CD4-positive, alpha-beta T cell treated with Interferon gamma for 1 hour (primary cell): ENCODE measurements at places on chromosomes 6 and 20.

- DNase-seq: no peak
These were observed 275.5 kb downstream of the PTPRK start for GRCh38 chr6:128244751-128245405.

- DNase-seq: no peak
These were observed 44.2 kb upstream of the TAB2 start for GRCh38 chr6:149273318-149273717.

- no peak for DNase-seq
These were observed 4.1 kb downstream of the TCF21 start for GRCh38 chr6:133892813-133893691.

DNA sequence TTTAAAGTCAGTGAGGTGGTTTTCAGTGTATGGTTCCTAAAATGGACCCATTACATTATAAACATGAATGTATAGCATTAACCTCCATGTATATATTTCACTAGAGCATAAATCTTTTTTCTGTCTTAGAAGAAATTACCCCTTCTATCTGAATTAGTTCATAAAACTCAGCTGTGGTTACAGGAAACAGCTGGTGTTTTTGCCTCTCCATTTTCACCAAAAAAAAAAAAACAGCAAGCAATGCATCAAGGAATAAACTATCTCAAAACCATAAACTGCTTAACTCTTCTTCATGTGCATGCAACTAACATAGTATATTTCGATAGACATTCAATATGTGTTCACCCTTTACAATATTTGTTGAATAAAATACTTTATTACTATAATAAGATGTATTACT is 40.2 kb downstream of the MOXD1 start:
- DNase-seq: no peak

- no peak for DNase-seq
These were observed 65.5 kb downstream of the SMOC2 start for GRCh38 chr6:168506460-168506859.

GRCh38 chr6:129774697-129775447 is 64.9 kb upstream of the ARHGAP18 start:
- DNase-seq: peak; percentile 14

GRCh38 chr6:35294308-35294945 is 3.2 kb upstream of the DEF6 start:
- peak; percentile 46 for DNase-seq

GRCh38 chr20:51154708-51155690 is 132.1 kb upstream of the KCNG1 start:
- DNase-seq: no peak

DNA sequence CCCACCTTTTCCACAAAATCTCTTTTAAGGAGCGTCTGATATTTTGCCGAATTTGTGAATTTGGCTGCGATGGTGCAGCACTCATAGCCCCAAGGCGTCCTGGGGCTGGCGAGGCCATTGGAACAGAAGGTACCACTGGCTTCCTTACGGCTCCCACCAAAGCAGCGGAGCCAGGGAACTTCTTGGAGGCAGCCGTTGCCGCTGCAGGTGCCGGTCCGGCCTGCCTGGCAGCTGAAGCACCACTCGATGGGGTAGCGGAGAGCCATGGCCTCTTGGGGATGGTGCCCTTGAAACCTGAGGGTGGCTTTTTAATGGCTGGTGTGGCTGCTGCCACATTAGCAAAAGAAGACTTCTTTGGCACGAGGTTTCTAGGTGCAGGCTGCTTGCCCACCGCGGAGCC is 29.8 kb downstream of the DIDO1 start:
- no peak for DNase-seq

- DNase-seq: no peak
These were observed 3.8 kb downstream of the TOMM34 start for GRCh38 chr20:44956410-44956809.

DNA sequence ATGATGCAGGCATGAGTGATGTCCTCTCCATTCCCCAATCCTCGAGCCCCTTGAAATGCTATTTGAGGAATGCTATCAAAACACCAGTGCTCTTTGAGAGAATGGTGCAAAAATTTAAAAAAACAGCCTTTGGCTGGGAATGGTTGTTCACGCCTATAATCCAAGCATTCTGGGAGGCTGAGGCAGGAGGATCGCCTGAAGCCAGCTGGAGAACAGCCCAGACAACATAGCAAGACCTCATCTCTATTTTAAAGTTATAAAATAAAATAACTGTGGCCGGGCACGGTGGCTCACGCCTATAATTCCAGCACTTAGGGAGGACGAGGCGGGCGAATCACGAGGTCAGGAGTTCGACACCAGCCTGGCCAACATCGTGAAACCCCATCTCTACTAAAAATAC is 4.2 kb upstream of the VARS1 start:
- no peak for DNase-seq

GRCh38 chr6:70421509-70421908 is 8.2 kb downstream of the FAM135A start:
- no peak for DNase-seq

- DNase-seq: no peak
These were observed 74.9 kb upstream of the TOX2 start for GRCh38 chr20:43839793-43840199.

DNA sequence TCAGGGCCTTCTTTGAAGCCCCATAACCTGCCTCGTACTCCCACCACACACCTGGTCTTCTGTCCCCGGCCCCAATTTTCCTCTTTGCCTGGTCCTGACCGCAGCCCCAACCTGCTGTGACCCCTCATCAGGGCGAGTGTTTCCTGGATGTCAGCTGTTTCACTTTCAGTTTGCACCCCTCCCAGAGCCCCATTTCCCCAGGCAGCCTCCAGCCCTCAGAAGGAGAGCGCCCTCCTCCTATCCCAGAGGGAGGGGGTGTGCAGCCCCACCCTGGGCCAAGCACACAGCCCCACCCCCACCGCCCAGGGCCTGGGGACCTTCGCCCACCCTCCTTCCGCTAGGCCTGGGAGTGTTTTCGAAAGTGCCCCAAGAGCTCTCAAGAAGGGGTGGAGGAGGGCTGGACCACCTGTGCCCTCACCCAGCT is 1.5 kb downstream of the BAK1 start:
- peak; percentile 51 for DNase-seq

DNA sequence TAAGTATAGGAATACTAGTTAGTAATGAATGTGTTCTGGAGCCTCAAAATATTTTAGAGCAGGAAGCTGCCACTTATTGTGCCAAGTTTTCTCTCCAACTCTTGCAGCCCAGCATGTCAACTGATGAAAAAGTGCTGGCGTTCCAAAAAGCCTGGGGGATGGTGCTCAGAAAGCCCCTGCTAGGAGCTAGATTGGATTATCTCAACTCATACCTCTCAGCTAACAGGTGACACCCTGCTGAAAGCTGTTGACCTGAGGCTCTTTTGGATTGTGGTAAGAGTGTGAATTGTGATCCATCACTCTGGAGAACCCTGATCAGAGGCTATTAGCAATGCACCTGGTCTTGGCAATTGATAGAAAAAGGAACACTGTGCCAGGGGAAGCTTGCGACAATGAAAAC is 580.4 kb downstream of the EYS start:
- DNase-seq: no peak

- no peak for DNase-seq
These were observed 160.2 kb downstream of the DST start for GRCh38 chr6:56482525-56482924.

- DNase-seq: no peak
These were observed 95.0 kb downstream of the TOX2 start for GRCh38 chr20:44009679-44009992.

DNA sequence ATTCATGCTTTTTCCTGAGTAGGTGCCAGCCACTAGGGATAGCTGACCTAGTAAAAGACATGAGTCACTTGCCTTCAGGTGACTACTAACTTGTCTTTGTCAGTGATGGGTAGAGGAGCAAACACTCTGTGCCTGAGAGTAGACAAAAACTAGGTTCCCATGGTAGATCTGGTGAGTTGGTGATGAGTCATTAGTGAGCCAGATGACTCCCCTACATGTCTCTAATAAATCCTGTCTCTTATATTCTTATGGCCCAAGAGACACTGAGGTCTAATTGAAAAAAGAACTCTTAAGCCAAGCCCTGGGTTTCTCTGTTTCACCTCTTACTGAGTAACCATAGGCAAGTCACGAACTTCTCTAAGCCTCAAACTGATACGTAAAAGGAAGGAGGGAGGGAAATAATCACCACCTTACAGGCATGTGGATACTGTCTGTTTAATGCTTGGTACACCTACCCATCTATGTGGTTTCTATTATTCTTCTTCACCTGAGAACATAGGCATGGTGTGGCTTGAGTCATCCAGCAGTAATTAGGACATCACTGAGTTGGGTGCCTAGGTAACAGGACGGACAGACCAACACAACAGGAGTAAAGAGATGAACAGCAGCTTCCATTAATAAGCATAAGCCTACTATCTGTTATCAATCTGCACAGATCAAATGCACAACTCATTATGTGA is 20.3 kb downstream of the TTPAL start:
- DNase-seq: no peak

DNA sequence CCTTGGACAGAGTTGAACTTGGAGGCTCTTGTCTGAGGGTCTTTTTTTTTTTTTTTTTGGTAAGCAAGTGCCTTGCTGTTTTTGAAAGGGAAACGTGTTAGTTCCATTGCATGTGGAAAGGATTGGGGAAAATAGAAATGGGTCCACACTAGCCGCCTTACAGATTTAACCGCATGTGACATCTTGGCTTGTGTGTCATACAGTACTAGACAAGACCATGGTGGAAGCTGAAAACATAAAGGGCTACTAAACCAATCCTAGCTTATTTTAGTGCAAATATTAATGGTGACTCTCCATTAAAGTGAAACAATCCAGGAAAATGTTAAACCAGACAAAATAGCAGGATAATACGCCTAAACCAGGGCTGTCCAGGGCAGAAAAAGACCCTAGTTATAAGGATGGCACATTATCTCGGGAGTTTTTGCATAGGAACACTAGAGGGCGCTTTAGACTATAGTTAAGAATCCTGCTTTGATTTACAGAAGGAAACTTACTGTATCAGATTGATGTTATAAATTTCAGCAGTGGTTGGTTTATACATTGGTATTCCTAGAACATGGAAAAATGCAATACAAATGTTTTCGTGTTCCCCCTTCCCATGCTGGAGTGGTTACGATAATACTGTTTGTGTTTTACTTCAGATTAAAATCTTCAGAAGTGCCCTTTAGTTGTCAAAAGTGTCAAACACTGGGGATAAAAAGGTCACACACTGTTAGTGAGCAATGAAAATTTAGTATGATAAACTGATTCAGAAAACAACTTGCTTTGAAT is 59.8 kb upstream of the DEK start:
- no peak for DNase-seq

GRCh38 chr20:47857187-47857568 is 71.9 kb upstream of the SULF2 start:
- no peak for DNase-seq

DNA sequence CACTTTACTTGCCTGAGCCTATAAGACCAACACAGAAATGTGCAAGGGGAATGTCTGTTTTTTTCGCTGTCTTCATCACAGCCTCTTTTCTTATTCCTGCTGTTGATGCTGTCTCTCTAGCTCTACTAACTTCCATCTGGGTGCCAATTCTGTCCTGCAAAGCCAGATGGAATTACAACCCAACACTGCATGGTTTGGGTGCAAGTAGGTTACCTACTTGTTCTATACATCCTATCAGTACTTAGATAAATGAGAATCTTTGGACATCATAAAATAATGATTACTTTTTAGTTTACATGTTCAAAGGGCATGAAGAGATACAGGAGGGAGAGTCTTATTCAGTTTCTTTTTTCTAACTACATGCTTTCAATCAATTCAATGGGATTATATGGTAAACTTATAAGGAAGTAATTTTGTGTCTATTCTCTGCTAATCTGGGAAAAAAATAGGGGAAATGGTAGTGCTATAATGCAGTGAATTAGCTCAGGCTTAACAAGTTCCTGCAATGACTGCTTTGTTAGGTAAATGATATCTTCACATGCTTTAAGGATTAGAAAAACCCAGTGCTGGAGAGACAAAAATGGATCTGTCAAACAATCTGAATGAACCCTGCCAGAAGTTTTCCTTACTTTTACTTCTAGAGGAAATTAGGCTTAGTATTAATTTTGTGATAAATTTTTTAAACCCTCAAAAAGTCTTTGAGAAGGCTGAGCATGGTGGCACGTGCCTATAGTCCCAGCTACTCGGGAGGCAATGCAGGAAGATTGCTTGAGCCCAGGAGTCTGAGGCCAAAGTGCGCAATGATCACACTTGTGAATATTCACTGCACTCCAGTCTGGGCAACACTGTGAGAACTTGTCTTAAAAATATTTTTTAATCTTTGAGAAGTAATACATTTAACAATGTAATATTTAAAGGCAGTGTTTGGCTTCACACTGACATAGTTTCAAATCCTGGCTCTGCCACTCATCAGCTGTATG is 86.5 kb upstream of the E2F3 start:
- DNase-seq: no peak

DNA sequence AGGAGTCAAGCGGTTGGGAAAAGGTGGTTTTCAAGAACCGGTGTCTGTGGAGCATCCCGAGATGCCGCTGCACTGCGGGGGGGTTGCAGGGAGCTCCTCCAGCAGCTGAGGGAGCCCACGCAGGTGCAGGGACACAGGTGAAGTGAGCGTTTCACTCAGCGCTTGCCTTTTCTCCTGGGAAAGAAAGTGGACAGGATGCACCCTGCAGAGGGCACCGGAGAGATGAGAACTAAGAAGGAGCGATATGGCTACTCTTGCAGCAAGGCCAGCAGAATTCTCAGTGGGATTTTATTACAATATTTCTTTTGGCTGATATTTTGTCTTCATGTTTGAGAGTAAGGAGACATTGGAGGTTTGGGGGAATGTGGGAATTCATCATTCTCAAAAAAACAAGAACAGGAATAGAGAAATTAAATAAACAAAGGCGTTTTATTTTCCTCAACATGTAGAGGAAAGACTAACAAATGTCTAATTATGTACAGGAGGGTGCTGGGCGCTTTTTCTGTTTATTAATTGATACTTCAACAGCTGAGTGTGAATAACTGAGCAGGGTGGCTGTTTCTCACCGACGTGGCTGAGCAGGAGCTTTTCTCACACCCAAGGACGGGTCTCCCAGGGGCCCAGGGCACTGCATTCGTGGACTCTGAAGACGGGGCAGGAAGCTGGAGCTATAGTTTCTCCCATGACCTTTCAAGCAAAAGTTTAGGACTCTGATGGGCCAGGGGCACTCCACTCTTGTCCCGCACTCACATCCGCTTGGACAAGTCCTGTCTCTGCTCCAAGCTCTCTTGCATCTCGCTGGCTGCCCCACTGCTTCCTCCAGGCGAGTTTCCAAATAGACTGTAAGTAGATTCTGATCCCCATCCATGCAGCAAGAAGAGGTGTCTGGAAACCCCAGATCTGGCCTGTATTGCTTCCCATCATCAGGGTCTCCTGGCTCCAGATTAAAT is 176.1 kb downstream of the SMOC2 start:
- DNase-seq: no peak

- DNase-seq: no peak
These were observed 8.7 kb upstream of the MYBL2 start for GRCh38 chr20:43658069-43658722.

DNA sequence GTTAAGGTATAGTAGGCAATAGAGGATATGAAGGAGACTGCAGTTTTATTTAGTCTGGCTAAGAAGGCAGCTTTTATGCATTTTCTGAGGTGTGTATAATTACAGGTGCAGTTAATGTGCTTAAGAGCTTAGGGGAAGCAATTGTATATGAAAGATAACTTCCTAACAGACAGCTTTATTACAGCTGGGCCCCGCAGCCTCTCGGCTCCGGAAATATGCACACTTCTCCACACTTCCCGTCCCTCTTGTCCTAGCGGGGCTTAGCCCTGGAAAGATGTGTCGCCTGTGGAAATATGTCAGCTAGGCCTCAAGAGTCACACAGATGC is 178.4 kb upstream of the ARID1B start:
- DNase-seq: no peak
